Activated T-helper 1 cell treated with anti-CD3 and anti-CD28 coated beads, Interleukin-2, amount 50 U/mL, for 16 hours (primary cell): ENCODE measurements at places on chromosomes 5 and 9.

GRCh38 chr9:124218438-124218982 lies 39.2 kb upstream of the NEK6 start:
- no peak for DNase-seq

DNA sequence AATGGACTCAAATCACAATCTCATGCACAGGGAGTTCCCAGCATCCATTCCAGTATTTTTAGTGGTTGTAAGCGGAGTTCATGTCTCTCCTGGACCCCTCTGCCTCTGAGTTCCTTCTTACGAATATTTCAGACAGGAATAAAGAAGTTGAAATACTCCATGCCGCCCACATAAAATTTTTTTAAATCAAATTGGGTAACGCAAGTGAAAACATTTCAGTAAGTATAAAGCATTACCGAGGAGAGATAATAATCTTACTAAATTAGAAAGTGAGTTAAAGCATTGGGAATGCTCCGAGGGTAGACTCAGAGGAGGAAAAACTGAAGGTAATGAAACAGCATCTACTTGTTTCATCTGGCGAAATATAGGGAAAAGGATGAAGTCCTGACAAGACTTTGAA lies 317.6 kb downstream of the ARRDC3 start:
- no peak for DNase-seq

GRCh38 chr9:70392850-70393249 lies 21.6 kb downstream of the KLF9 start:
- no peak for DNase-seq

DNA sequence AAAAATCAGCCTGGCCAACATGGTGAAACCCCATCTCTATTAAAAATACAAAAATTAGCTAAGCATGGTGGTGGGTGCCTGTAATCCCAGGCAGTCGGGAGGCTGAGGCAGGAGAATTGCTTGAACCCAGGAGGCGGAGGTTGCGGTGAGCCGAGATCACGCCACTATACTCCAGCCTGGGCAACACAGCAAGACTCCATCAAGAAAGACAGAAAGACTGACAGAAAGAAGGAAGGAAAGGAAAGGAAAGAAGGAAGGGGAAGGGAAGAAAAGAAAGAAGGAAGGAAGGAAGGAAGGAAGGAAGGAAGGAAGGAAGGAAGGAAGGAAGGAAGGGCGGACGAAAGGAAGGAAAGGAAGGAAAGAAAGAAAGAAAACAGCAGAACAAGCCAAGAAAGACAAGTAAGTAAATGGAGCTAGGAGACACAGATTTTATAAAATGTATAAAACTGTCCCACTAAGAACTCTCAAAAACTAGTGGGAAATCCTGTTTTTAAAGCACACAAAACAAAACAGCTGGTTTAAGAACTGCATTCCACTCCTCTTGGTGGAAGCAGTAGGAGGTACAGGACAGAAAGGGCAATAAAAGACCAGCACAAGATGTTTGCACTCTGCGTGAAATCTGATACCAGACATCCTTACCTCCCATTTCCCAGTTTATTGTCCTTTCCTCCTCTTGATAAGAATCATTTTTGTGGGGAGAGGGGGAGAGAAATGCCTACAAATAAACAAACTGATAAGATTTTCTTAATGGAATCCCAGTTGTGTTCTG lies 46.7 kb downstream of the MYO10 start:
- DNase-seq: no peak

DNA sequence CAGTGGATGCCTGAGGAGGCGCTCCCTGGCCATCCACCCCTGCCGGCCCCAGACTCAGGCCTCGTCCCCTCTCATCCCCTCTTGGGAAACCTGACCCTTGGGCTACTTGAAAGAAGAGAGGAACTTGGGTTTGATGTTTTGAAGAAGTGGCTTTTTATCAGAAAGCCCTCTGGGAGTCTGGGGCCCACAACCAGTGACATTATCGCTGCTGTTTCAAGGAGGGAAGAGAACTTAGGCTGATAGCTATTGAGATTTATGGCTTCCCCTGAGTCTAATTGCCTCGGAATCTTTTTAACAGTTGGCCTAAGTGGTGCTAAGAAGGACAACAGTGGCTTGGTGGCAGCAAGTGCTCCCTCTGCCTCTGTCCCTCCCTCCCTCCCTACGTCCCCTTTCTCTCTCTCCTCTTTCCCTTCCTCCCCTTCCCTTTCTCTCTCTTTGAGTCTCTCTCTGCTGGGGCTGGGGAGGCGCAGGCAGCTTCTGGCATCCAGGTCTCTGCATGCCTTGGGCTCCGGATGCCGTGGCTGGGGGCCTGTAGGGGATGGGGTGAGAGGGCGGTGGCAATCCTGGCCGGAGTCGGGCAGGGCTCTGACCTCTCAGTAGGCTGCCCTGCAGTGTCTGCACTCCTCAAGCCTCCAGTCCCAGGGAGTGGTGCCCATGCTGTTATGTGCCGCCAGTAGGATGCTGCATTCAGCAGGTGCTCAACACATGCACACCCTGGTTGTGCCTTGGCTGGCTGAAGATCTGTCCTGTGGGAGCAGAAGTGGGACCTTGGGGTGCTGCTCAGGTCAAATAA lies 49.6 kb upstream of the RXRA start:
- no peak for DNase-seq

DNA sequence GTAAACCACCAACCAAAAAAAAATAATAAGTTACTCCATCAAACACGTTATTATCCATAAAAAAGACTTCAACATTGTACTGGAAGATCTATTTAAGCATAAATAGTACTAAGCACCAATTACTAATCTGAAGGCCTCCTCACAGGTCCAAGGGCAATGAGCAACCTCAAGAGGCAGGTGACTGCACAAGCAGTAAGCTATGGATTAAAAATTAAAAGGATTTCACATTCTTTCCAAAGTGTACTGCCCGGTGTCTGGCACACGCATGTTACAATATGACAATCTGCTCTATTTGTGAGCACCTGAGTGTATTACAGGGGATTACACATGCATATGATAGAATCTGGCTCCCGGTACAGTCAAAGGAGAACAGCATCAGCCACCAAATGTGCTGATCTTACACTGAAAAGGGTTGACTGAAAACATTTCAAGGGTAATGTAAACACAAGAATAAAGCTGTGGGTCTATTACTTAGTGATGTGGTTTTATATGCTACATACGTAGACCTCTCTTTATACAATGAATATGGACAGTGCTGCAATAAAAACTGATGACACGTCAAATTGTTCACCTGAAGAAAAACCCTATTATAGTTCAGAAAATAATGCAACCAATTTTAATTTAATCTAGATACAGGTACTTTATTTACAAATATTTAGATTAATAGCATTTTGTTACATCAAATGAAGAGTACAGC lies 22.8 kb downstream of the RAB14 start:
- DNase-seq: no peak

GRCh38 chr9:26535151-26535550 lies 357.5 kb downstream of the CAAP1 start:
- DNase-seq: no peak
